ENCODE measurements at places on chromosomes 6 and 20.

DNA sequence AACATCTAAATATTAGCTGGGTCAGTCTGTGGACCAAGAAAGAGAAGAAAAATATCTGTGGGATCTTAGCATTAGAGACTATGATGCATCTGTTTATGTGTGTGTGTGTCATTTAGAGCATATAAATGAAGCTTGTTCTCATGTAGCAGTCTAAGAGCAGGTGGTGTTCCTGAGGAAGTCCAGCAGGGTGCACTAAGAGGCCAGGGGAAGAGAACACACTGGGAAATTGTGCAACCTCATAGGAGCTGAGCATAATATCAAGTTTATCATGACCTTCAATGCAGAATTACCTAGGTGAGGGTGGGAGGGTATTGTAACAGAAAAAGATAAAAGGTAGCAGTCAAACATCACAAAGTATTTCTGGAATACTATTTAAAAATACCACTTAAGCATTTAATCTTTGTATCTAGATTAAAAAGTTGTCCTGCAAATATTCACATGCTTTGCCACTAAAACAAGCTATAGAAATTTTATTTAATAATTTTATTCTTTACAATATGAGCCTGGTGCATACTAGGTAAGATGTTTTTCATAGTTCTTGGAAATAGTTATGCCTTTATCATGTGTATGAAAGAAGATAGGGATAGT, 80.5 kb downstream of the SMPDL3A start:
- no peak for DNase-seq

- peak; percentile 27 for DNase-seq
These were observed 312.5 kb downstream of the EYA4 start for GRCh38 chr6:133553652-133554051.

- no peak for DNase-seq
These were observed 3.7 kb upstream of the CST11 start for GRCh38 chr20:23456409-23456808.

DNA sequence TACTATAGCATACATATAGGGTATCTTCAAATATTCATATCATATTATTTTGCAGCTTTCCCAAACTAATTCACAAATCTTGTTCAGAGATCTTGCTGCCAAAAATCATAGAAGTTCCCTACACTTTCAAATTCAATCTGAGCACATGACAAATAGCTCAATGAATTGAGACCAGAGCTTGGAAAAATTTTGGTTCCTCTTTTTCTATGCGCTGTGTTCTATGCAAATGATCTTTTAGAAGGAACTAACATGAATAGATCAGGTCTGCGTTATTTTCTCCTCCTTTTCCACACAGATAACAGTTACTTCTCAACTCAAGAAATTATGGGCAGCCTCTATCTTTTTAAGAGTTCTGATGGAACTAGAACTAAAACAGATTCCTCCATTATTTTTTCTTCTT, 316.3 kb downstream of the ARHGAP18 start:
- DNase-seq = no peak

GRCh38 chr6:42742116-42742894, 3.6 kb downstream of the TBCC start:
- DNase-seq = no peak

DNA sequence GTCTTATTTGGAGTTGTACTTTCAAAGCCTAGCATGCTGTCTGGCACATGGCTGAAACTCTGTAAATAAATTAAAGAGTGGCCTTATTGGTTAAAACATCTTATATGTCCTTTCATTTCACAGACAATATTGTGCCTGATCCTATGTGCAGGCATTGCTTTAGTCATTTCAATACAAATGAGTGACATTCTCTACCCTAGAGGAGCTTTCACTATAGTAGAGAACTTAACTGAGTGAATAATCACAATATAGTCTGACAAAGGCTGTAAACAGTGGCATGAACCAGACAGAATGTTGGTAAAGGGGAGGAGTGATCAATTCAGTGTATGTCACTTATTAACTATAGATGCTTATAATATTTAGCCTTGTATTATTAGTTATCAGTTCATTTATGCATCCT, 481.8 kb downstream of the TFAP2B start:
- DNase-seq = no peak

DNA sequence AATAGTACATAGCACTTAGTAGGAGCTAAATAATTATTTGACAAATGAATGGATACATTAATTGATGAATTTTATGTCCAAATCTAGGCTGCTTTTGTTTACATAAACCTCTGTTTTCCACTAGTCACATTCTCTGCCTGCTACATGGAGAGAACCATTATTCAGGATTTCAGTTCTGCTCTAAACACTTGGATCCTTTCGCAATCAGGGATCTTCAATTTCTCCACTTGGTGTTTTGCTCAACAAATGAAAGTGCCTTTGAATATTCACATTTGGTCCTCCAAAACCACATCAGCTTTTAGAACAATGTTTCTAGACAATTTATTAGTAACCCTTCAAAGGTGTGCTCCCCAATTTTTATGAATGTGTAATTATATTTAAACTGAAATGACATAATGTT, 30.6 kb upstream of the HLA-DQB1 start:
- DNase-seq = no peak

DNA sequence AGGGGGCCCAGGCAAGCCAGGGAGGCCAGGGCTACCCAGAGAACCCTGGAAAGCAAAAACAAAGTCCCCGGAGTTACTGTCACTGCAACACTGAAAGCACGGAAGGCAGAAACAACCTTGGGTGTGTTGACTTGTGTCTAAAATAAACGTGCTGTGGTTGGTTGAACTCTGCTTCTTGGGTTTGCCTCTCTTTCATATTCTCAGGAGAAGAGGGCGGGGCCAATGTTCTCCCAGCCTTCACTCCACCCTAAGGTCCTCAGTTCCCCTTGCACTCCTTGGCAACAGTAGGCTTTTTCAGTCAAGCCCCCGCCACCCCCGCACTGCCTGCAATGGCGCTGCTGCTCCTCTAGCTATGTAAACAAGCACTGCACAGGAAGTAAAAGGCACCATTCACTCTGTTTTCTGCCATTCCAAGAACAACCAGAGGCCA, 60.9 kb downstream of the COL9A1 start:
- no peak for DNase-seq

DNA sequence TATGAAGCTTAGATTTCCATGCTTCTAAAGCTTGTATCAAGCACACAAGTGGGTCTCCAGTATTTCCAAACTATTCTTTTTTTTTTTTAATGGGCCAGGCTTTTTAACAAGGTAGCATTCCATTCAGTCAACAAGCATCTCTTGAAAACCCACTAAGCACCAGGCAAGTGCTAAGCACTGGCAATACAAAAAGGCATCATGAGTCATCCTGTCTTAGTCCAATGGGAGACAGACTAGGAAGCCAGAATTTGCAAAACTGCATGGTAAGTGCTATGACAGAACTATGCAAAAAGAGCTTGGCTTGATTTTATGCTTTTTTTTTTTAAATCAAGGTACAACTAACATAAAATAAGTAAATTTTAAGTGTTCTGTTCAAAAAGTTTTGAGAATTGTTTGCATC, 109.3 kb upstream of the DST start:
- DNase-seq = no peak

GRCh38 chr20:58037631-58038030, 190.8 kb downstream of the ANKRD60 start:
- no peak for DNase-seq

DNA sequence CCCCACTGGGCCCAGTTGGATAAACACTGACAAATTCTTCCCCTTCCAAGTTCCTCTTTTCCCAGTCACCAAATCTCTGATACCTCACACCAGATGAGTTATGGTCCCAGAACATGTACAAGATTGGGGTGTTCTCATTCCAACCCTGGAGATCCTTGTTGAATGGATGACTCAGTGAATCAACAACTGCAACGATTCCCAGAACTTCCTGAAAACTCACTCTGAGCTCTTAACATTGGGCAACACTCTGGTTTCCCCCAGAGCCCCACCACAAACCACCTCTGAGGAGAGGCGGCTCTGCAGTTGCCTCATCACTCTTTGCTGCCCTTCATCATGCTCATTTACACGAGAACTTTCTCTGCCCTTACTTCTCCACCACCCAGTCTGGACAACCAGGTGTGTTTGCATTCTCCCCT, 115.2 kb downstream of the MRPL14 start:
- peak; percentile 62 for DNase-seq

DNA sequence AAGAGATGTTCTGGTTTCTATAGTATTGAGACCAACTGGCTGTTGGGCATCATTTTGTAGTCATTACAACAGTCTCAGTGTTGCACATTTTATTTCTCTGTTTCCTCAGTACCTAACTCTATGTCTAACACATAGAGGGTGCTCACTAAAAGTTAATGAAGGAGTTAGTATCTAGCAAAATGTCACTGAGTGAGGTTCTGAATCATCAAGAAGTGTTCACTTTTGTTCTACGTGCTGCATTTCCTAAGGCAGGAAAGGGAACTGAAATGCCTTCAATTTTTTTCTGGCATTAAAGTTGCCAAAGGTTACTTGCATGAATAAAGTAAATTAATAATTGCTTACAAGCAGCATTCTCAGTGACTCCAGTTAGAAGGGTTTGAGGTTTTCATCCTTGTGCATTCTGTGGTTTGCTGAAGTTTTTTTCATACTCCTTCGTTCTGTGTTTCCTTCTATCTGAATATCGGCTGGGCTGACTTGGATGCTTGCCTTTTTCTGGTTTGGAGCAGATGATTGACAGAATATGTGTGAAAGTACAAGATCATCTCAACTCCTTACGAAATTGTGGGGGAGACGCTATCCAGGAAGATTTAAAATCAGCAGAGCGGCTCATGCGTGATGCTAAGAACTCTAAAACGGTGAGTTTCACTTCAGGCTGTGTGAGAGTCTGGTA, 114.5 kb upstream of the SCGN start:
- no peak for DNase-seq

- DNase-seq = no peak
These were observed 12.9 kb upstream of the JARID2 start for GRCh38 chr6:15232836-15233510.

- DNase-seq = no peak
These were observed 107.3 kb downstream of the MAP3K7 start for GRCh38 chr6:90479603-90479926.

- no peak for DNase-seq
These were observed 16.9 kb upstream of the MLIP start for GRCh38 chr6:54094293-54094692.

DNA sequence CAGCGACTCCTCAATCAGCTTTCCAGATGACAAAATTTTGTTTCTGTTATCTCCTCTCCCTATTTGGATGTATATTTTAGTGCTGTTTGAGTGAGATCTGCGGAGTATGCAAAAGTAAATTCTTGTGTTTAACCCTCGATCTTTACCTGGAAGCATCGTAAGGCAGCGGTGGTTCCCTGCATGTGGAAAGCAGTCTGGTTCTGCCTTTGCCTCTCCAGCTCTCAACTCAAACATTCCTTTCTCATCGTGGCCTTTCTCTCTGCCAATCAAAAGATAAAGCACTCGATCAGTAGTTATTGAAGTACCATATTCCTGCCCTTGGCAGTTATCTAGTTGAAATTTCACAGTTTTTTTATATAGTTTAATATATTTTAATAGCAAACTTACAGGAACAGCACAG, 44.0 kb upstream of the BTN3A2 start:
- DNase-seq = no peak

DNA sequence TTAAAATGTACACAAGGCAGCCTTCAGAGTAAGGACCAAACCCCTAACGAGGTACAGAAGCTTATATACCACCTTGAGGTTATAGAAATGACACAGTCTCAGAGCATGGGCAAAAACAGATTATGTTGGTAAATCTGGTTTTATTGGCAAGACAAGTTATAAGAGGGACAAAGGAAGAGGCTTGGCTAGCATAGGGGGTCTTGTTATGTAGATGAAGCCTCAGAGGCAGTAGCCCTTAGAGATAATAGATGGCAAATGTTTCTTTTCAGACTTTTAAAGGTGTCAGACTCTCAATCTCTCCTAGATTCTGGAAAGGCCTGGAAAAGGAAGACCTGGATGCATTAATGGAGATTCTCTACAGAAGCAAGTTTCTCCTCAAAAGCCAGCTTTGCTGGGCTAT, 123.3 kb upstream of the ATXN1 start:
- DNase-seq = no peak

DNA sequence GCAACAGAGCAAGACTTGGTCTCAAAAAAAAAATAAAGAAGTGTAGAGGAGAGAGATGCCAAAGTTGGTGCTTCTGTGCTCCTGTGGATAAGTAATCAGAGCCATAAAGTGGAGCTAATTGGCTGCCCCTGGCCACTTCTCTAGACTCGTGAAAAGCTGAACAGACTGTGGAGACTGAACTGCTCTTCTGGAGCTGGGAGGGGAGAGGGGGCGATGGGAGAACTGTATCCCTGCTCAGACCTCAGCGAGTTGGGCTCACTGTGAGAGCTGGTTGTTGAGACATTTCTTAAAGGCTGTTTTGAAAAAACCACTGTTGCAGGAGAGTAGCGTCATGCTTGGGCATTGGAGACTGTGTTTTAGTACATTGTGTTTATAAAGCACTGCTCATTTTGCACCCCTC, 125.7 kb downstream of the TCP11 start:
- DNase-seq = no peak

- DNase-seq = peak; percentile 90
These were observed 22.7 kb upstream of the RNF24 start for GRCh38 chr20:4038047-4038459.

DNA sequence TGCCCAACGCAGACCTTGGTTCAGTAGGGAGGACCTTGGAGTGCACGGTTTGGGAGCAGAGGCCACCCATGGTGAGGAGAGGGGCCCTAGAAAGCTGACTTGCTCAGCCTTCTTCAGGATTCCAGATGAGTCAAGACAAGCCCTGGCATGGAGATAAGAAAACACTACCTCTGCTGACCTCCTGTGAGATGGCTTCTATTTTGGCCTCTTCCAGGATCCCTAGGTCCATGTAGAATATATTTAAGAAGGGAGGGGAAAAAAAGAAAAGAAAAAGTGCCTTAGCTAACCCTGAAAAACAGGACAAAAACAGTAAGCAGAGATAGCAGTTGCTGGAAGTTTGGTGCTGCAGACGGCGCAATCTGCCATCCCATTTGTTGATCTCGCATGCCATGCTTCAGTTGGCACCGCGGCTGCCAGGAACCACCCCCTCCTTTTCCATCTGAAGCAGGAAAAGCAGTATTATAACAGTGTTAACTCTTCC, 100.0 kb downstream of the ARMC2 start:
- no peak for DNase-seq

Data from CD4-positive, alpha-beta T cell treated with Interferon alpha-2 for 1 hour (primary cell).